ENCODE measurements at places on chromosomes 4 and X.

GRCh38 chr4:168630445-168631187 lies 133.8 kb downstream of the PALLD start:
- DNase-seq: no peak

GRCh38 chr4:2843941-2844584 lies 419 bp downstream of the ADD1 start:
- no peak for DNase-seq

GRCh38 chrX:22963196-22963595 lies 36.6 kb upstream of the DDX53 start:
- no peak for DNase-seq

DNA sequence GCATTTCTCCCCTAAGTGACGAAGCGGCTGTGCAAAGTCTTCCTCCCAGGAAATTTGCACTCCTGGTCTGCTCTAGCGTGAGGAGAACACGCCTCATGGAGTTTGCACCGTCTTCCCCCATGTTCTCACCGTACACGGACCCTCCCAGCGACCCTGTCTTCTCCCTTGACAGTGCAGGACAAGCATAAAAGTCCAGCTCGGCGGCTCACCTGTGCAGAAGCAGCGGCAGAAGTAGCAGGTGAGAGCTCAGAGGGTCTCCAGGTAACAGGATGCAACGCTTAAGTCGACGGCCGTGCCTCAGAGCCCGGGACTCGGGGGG lies 314 bp downstream of the P2RY8 start:
- DNase-seq: no peak

DNA sequence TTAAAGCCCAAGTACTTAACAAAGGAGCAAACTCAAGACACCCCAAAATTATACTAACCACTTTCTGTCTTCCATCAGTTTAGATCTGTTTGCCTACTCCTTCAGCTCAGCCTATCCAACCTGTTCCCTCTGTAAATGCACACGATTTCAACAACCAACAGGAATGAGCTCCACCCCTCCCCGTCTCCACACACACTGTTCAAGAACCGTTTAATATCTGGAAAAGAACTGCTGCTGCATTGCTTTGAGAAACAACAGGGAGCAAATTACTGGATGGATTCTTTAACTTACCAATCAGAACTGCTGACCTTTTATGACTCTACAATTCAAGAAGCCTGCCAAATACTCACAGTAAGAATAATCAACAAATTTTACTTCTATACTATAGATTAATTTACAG lies 87.0 kb downstream of the FBXW7 start:
- DNase-seq: no peak

GRCh38 chrX:70481471-70482270 lies 37.0 kb downstream of the DLG3 start:
- no peak for DNase-seq

DNA sequence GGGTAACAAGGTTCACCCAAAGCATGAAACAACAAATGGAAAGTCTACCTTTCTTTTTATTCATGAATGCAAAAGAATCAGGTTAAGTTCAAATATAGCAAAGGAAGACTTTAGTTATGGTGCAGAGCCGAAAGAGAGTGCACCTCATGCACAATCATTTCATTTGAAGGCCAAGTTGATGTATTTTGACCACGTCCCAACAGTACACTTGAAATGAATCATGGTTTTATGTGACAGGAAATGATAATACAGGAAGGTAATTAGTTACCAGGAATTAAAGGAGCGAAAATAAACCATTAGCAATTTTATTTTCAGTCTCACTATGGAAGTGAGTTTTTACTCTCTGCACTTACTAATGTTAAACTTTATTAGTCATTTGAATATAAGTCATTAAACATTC lies 281.2 kb upstream of the DIAPH2 start:
- no peak for DNase-seq

- DNase-seq: no peak
Observed at GRCh38 chr4:92170340-92170739, 133.4 kb upstream of the GRID2 start.

- no peak for DNase-seq
Observed at GRCh38 chr4:41175794-41176193, 38.5 kb downstream of the APBB2 start.

GRCh38 chrX:153818571-153819383 lies 11.6 kb downstream of the PDZD4 start:
- peak; percentile 46 for DNase-seq

DNA sequence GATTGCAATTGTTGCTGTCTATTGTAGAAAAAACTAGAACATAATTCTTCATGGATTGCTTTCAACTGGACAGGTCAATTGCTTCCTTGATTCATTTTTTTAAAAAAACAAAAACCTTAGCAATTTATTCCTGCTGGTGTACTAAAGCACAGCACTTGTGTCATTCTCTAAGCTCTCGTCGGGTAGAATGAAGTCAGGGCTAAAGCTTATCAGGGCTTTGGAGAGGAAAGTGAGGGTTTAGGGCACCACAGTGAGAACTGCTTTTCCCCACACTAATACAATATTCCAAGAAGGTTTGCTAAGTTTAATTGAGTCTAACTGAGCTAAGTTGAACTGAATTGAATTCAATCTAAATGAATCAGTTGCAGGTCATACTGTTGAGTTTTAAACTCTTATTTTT lies 76.4 kb upstream of the TLR3 start:
- no peak for DNase-seq

All from NCI-H187 (cell line).